ENCODE measurements at places on chromosomes 1 and 21.
A peak's percentile ranks its signal among the peaks of the same experiment; 100 is the strongest.

DNA sequence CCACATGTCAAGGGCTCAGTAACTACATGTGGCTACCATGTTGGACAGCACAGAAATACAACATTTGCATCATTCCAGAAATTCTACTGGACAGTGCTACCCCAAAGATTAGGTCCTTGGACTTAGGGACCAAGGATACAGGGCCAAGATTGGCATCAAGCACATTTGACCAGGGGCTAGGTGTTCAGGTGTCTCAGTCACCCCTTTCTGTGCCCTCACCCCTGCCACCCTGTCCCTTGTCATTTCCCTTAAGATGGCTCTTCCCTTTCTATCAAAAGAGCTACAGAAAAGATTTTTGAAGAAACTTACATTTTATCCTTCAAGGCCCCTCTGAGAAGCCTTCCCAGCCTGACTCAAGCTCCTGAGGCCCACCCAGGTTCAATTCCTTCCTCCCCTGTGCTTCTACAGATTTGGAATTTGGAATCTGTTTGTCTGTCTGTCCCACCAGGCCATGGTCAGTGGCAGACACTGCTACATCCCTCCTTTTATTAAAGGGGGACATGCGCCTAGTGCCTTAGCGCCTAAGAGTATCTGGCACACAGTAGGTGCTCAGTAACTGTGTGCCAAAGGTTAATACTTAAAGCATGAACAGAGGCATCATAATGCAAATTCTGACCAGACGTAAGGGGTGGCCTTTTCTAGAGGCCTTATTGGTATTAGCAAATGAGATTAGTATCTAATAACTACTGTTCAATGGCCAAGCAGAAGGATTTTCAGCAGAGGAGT lies 21.4 kb downstream of the CSF1 start:
- DNase-seq: no peak

DNA sequence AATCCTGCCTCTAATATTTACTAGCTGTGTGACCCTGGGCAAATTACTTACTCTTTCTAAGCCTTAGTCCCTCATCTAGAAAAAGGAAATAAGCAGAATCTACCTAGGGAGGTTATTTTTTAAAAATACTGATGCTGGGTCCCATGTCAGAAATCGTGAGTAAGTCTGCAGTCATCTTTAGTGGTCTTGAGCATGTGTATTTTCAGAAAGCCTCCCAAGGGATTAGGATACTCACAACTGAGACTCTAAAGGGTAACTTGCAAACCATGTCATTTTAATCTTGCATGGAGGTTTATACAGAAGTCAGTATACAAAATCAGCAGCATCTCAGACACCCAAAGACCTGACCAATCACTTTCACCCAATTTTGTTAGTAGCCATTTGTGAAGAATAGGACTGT lies 43.2 kb downstream of the DSTYK start:
- no peak for DNase-seq

DNA sequence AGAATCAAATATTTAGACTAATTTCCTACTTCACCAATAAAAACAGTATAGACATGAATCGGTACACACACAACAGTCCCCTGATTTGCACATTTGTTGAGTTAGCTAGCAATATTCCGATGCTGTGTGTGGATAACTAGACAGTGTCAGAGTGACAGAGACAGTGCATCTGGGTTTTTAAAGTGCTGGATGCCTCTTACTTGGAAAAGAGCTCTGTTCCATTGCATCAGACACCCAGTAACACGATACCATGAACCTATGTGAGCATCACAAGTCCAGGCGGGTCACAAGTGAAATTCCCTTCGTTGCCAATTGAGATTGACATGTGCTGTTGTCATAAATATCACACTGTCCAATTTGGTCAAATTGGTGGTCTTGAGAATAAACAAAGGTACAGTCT lies 82.0 kb upstream of the ESRRG start:
- DNase-seq: no peak

GRCh38 chr21:16078382-16078781 lies 348.6 kb downstream of the USP25 start:
- no peak for DNase-seq

DNA sequence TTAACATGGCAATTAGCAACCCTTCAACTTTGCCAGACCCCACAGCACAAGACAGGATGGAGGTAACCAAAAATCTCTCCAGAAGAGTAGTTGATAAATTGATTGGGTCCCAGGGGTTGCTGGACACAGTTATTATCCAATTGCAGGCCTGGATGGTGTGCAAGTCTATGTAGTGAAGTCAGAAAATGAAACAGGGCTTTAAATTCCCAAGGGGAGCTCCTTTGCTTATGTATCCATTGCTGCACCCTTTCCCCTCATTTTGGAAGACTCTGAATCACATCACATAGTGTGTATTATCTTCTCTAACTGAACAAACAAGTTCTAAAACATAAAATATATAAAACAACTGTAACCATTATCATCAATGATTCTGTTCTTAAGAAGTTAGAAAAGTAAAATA lies 550.2 kb downstream of the LMO4 start:
- no peak for DNase-seq

DNA sequence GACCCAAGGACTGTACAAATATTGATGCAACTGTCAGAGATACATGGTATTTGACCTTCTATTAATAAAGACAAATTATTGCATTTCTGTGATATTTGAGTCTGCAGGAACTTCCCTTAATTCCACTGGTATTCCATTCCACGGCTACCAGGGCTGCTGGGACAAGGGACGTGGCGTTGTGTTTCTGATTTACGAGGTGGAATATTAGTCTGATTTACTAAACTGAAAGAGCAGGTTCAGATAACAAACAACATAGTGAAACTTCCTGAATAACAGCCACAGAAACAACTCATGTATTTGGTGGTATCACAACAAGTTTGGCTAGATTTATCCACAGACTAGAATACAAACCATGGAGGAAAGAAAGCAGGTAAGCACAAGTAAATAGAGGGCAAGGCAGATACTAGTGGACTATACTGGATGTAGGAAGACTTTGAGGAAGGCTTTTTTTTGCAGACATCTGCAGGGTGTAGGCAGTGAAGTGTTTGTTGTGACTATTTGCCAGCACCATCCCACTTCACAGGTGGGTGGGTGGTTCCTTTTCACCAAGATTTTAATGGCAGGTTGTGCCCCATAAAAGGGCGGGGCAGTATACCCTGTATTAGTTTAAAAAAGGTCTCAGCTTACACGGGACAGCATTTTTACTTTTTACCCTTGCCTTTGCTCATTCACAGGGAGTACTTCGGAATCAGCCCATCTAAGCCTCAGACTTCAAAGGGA lies 100.4 kb downstream of the FGGY start:
- DNase-seq: no peak

- no peak for DNase-seq
These were observed 4.4 kb downstream of the TACSTD2 start for GRCh38 chr1:58572690-58573089.

- DNase-seq: no peak
These were observed 246.3 kb upstream of the RAB4A start for GRCh38 chr1:229024528-229025130.

GRCh38 chr1:6265151-6265550 lies 4.3 kb upstream of the GPR153 start:
- no peak for DNase-seq

DNA sequence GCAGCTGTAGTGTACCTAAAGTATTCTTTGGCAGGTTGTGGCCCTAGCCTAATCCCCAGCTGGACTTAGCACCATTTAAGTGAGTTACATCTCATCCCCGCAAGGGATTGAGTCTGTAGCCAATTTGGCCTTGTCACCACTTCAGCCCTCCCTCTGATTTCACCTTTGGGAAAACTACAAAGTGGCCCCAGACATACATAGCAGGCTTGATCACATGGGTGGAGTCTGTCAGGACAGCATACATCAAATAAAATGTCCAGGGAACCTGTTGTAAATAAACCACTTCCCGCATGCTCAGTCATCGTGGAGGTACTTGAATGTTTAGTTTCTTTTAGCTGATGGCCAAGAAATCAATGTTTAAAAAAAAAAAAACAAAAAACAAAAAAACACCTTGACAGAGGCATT lies 142.5 kb downstream of the DHRS3 start:
- no peak for DNase-seq

GRCh38 chr1:11858968-11859871 lies 475 bp upstream of the NPPB start:
- DNase-seq: peak; percentile 70

- DNase-seq: no peak
These were observed 42.0 kb downstream of the ADSS2 start for GRCh38 chr1:244409701-244410100.

GRCh38 chr1:67923074-67923473 lies 89.8 kb upstream of the GNG12 start:
- DNase-seq: no peak

DNA sequence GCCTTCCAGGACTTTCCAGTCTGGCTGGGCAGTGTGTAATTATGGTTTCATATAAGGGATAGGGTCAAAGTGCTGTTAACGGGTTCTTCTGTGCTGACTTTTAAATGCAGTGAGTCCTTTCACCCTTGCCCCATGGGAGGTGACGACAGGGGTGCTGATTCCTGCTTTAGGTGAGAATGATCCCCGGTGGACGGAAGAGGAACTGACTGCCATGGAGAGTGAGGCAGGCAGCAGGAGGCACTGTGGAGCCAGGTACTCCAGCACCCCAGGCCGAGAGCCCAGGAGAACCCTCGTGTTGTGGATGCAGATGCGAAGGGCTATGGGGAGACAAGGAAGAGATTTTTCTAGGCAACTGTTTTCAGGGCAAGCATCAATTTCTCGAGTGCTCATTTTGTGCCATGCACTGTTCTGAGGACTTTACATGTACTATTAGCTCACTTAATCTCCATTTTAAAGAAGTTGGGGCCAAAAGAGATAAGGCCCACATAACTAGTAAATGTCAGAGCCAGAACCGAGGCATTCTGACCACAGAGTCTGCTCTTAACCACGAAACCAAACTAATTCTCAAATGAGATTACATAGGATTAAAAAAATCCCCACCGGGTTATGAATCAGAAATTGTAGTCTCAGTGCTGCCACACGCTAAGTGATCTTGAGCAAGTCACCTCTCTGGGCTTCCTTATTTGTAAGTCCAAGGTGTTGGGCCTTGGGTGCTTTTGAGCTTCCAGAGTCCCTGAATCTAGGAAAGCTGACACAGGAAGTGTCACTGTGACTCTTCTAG lies 28.2 kb downstream of the STPG1 start:
- no peak for DNase-seq

- DNase-seq: no peak
These were observed 17.1 kb upstream of the KIF1B start for GRCh38 chr1:10193288-10193687.

DNA sequence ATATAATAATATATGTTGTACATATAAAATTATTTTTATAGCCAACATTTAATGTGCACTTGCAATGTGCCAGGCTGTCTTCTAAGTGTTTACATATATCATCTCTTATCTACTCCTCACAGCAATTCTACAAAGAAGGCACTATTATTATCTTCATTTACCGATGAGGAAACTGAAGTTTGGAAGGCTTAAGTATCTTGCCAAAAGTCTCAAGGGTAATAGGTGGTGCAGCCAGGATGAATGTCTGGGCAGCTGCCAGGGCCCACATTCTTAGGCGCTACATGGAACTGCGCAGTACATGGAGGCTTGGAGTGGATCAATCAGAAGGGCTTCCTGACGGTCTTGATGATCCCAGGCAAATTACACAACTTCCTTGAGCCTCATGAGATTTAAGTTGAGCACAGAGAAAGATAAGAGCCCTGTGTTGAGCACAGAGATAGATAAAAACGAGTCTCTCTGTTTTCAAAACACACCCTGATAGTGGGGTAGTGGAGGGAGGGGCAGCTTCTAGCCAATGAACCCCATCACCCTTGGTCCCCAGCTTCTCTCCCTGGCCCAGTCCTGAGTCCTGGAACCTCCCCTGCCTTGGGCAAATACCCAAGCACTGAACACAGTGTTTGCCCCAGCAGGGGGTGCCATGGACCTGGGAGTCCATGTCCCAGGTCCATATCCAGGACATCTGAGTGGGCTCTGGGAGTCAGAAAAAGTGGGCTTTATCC lies 9.2 kb downstream of the POU3F1 start:
- DNase-seq: no peak

GRCh38 chr1:171937938-171938337 lies 96.6 kb downstream of the DNM3 start:
- DNase-seq: no peak

DNA sequence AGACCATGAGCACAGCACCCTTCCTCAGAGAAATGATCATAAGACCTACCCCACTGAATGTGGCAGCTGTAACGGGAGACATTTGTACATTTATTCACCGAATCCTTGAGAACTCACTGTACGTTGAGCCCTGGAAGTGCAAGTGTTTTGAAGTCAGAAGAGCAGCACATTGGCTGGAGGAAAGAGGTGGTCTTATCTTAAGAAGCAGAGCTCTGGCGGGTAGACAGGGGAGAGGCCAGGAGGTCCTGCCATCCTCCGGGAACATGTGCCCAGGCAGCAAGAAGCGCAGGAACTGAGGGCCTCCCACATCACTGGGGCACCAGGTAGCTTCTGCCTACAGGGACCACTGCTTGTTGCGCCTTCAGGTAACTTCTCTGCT lies 169.2 kb upstream of the IRF2BP2 start:
- no peak for DNase-seq

DNA sequence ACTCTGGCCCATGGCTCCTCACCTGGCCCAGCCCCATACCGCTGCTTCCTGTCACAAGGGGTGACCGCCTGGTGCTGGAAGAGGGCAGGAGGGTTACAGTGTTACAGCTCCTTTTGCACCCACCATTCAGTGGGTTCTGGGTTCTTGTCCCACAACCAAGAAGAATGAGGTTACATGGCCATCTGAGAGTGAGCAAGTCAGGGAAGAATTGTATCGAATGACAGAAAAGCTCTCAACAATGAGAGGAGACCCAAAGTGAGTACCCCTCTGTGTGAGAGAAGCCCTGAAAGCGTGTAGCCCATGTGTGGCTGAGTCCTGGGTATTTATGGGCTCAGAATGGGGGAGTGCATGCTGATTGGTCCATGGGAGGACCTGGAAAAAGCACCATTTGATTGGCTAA lies 888.5 kb downstream of the ADGRL2 start:
- DNase-seq: no peak

DNA sequence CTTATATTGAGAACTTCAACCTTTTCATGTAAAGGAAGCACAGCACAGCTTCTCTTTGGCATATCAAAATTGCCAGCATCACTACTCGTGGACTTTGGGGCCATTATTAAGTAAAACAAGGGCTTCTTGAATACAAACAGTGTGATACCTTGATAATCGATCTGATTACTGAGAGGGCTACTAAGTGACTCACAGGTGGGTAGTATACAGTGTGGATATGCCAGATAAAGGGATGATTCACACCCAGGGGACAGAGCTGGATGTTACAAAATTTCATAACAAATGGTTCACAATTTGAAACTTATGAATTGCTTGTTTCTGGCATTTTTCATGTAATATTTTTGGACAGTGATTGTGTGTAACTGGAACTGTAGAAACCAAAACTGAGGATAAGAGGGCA lies 15.4 kb downstream of the HDAC1 start:
- DNase-seq: no peak

GRCh38 chr1:107740579-107740978 lies 224.4 kb downstream of the VAV3 start:
- DNase-seq: no peak

- DNase-seq: no peak
These were observed 28.9 kb downstream of the AGO4 start for GRCh38 chr1:35836734-35837133.
